ENCODE measurements at places on chromosomes 5 and 9.
A peak's percentile ranks its signal among the peaks of the same experiment; 100 is the strongest.

DNA sequence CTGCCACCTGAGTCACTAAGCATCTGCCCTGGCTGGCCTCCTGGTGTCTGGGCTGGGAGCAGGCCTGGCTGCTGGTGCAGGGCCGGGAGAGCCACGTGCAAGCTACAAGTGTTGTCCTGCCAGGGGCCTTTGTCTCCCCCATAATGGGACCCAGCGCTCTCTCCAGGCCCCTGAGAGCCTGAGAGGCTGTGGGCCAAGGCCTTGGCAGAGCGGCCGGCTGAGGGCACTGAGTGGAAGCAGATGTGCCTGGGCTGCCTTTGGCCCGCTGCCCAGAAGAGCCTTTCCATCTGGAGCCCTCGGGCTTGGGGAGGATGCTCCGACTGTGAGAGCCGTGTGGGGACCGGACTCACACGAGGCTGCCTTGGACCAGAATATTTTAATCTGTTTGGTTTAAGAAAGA, 185.5 kb downstream of the RGS3 start:
- no peak for DNase-seq

DNA sequence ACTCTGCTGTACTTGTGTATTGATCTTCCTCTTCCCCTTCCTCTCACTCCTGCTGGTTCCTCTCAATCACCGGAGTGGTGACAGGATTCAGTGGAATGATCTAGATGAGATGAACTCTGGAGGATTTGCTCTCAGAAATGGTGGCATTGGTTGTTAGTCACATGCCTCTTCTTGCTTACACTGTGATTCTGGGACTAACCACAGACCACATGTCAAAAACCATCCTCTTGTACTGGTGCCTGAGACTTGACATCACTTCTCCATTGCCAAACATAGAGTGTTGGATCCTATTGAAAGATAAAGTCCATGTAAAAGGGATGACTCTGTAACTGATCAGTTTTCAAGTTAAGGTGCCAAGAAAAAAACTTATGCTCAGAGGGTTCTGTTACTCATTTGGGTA, 506.5 kb downstream of the DMAC1 start:
- no peak for DNase-seq

DNA sequence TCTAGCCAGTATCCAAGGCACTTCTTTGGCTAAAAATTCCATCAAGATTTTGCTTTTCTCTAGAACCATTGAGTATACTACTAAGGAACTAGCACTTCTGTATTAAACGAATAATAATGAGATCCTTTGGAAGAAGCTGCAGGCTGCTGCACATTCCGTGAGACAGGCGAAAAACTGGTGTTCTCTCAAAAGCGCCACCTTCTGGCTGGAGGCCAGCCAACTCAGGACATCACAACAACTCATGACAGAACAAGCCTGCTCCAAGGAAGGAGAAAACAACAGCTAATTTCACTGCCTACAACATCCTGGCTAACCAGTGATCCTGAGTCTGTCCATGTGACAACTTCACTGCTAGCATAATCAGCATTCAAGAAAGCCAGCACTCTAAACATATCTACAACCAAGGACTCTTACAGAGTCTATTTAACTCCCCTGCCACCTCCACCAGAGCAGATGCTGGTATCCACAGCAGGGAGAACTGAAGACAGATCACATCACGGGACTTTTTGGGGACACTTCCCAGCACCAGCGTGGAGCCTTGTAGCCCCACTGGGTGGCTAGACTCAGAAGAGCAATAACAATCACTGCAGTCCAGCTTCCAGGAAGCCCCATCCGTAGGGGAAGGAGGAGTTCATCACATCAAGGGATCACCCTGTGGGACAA, 150.5 kb downstream of the YTHDC2 start:
- DNase-seq: no peak

GRCh38 chr9:70805949-70806348, 315.5 kb downstream of the TRPM3 start:
- no peak for DNase-seq

DNA sequence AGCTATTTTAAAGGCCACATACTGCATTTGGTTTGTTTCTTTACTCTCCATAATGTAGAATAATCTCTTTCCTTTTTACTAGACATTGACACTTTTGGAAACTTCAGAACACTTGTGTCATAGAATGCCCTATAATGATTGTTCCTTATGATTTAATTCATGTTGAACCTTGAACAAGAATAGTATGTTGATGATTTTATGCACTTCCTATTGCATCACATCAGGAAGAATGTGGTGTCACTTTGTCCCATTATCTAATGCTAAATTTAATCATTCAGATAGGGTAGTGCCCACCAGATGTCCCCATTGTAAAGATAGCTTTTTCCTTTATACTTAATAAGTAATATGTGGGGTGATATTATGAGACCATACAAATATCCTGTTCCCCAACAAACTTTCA, 19.4 kb upstream of the DEPDC1B start:
- no peak for DNase-seq

- no peak for DNase-seq
These were observed 592.2 kb upstream of the ZNF608 start for GRCh38 chr5:125338440-125339174.

GRCh38 chr5:119315516-119315949, 40.3 kb upstream of the TNFAIP8 start:
- DNase-seq: no peak

- DNase-seq: no peak
These were observed 60.6 kb upstream of the ABCA1 start for GRCh38 chr9:104988539-104988938.

- no peak for DNase-seq
These were observed 51.4 kb downstream of the COL5A1 start for GRCh38 chr9:134693011-134693410.

GRCh38 chr9:96417661-96418082, 498 bp downstream of the ZNF367 start:
- DNase-seq: no peak

DNA sequence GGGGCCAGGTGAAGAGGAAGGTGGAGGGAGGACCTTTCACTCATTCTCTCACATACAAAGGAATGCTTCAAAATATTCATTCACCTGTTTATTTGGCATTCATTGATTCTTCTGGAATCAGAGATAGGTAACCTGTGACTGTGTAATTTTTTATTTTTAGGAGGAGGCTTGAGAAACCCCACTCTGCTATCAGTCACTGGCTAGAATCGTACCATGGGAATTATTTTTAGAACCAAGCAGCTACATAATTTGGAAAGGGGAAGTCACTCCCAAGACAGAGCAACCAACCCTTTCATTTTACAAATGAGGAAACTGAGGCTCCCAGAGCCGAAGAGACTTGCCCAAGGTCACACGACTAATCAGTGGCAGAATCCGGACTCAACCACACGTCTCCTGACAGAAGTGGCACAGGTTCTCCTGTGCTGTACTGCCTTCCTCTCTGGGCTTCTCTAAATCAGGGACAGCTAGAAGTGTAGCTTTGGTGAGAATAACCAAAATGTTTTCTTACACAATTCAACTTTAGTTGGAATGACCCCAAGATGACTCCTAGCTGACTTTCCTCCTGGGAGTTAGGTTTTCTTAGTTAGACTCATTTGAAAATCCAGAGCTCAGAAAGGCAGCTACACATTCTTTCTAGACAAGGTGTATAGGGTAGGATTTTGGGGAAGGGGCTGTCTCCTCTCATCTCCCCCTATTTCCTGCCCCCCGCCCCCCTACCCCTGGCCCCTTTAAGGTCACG, 264.3 kb upstream of the PANK3 start:
- no peak for DNase-seq

GRCh38 chr9:110864011-110864410, 174.3 kb downstream of the LPAR1 start:
- no peak for DNase-seq

DNA sequence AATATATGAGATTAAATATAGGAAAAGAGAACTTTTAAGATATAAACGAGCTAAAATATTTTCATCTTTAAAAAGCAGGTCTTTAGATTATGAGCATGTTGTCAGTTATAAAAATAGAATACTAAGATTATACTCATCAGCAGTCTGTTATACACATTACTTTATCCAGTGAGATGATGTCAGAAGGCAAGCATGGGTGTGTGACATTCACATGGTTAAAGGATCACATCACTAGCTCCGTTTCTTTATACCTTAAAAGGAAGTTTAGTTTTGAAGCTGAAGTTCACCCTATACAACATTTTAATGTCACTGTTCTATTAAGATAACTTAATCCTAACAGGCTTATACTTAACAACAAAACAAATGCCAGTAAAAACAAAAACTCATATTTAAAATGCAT, 59.6 kb downstream of the RICTOR start:
- peak; percentile 59 for DNase-seq

DNA sequence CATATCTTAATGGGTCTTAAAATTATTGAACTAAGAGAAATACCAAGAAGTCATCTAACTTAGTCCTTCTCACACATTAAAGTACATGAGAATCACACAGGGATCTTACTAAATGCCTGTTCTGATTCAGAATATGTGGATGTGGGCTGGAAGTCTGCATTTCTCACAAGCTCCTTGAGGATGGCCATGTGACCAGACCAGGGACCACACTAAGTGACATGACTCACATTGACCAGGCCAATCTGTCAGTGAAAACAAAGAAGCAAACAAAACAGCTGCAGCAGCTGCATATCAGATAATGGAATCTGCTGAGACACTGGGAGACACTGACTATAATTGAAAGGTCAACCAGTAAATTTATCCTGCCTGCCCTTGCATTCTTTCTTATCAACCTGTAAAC, 110.5 kb downstream of the ADAMTS12 start:
- DNase-seq: peak; percentile 55

GRCh38 chr5:142108432-142109330, at the start of gene NDFIP1:
Gene NDFIP1, plus strand, starts transcription at chr5:142108779. Its CDS starts 196 bp downstream, at chr5:142108975.
- no peak for DNase-seq

- DNase-seq: no peak
These were observed 476.4 kb downstream of the KDM4C start for GRCh38 chr9:7234144-7234543.

DNA sequence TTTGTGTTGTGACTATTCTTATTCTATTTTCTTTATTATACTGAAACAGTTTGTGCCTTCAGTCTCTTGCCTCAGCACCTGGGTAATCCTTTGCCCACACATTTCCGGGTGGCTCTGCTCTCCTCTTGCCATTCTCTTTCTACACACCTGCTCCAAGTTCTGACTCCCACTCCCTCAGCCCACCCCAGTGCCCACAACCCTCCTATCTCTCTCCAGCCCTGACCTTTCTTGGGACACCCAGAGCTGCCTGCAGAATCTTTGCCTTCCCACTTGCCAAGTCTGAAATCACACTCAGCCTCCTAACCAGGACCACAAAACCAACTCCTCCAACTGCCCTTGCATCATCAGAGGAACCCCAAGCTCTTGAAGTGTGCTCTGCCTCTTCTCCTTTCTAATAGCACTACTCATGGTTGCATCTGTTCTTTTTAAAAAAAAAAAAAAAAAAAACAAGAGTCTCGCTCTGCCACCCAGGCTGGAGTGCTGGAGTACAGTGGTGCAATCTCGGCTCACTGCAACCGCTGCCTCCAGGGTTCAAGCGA, 4.1 kb downstream of the SWI5 start:
- no peak for DNase-seq

Measured in HS-27A (cell line).